AG08395 (cell line): ENCODE measurements at places on chromosomes 7 and 10.

DNA sequence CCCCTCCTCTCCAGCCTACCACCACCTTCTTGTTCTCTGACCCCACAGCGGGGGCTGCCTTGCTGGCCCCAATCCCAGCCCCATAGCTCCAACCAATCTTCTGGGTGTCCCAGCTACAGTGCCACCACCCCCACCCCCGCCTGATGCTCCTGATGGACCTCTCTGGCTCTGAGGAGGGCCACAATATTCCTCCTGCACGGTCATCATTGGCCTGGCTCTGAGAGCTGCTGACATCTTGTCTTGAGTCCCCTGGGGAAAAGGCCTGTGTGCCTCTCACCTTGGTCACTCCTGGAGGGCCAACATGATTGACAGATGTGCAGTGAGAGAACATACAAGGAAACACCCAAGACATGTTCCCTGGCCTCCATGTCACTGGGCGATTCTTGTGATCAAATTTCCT is 7.6 kb downstream of the GDF2 start:
- DNase-seq = no peak

DNA sequence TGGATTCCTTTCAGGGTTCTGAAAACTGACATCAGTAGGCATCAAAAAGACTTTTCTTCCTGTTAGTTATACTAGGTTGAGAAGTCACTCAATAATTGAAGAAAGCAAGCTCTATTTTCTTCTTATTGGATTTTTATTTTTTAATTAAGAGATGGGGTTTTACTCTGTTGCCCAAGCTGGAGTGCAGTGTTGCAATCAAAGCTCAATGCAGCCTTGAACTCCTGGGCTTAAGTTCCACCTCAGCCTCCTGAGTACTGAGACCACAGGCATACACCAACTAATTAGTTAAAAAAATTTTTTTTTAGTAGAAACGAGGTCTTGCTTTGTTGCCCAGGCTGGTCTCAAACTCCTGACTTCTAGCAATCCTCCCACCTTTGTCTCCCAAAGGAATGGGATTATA is 28.0 kb downstream of the PIP4K2A start:
- no peak for DNase-seq

- DNase-seq = no peak
Observed at GRCh38 chr7:98913026-98913425, 34.7 kb downstream of the TRRAP start.

DNA sequence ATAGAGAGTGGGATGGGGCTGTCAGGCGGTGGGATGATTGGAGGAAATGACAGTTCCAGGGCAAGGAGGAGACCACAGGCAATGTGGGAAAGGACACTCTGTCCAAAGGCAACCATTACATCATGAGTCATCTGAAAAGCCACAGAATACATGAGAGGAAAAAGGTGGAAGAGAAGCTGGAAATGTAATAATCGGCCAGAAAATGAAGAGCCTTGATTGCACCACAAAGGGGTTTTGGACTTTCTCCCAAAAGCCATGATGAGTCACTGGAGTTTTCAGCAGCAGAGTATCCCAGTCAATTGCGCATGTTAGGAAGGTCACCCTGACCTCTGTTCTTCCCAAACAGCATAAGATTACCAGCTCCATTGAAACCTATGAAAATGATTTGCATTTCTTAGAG is 222.0 kb downstream of the LHFPL3 start:
- DNase-seq = no peak

GRCh38 chr7:78329001-78329655 is 530.6 kb downstream of the PHTF2 start:
- no peak for DNase-seq

DNA sequence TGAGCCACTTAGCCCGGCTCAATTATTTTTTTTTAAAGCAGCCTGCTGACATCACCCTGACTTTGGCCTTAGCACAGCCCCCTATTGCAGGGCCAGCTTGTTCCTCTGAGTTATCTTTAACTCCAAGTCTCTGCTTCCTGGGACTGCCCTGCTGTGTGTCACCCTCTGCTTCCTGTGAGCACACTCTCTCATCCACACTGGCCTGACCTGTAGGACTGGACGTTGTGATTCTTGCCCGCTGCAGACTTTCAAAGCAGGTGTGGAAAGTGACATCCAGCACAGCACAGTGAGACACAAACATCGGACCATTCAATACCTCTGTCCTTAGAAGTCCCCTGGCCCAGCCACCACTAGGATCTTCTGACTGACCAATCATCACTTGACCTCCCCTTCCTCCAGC is 26.4 kb upstream of the HSPA12A start:
- DNase-seq = no peak

DNA sequence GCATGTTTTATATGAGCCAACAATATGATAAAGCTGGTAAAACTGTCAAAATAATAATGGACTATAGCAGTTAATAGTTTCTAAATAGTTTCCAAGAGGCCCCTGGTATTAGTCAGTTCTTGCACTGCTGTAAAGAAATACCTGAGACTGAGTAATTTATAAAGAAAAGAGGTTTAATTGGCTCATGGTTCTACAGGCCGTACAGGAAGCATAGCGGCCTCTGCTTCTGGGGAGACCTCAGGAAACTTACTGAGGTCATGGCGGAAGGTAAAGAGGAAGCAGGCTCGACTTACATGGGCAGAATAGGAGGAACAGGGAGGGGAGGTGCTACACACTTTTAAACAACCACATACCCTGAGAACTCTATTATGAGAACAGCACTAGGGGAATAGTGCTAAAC is 104.6 kb downstream of the PPP1R9A start:
- DNase-seq = no peak

GRCh38 chr7:38916396-38916795 is 7.4 kb upstream of the VPS41 start:
- no peak for DNase-seq

DNA sequence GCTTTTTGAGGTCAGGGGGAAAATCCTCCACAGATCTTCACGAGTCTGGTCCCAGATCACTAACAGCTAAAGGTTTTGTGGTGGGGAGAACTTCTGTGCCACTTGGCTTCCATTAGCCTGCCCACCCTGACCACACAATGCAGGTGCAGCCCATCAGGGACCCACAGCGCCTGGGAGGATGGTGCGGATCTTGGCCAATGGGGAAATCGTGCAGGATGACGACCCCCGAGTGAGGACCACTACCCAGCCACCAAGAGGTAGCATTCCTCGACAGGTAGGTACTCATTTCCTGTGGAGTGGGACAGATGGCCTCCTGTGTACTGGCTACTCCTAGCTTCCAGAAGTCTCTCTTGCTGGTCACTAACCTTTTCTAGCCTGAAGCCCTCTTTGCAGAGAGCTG is 1.5 kb downstream of the FAM241B start:
- DNase-seq = no peak

- peak; percentile 81 for DNase-seq
Observed at GRCh38 chr10:15084502-15084922, 4.1 kb downstream of the ACBD7 start.

DNA sequence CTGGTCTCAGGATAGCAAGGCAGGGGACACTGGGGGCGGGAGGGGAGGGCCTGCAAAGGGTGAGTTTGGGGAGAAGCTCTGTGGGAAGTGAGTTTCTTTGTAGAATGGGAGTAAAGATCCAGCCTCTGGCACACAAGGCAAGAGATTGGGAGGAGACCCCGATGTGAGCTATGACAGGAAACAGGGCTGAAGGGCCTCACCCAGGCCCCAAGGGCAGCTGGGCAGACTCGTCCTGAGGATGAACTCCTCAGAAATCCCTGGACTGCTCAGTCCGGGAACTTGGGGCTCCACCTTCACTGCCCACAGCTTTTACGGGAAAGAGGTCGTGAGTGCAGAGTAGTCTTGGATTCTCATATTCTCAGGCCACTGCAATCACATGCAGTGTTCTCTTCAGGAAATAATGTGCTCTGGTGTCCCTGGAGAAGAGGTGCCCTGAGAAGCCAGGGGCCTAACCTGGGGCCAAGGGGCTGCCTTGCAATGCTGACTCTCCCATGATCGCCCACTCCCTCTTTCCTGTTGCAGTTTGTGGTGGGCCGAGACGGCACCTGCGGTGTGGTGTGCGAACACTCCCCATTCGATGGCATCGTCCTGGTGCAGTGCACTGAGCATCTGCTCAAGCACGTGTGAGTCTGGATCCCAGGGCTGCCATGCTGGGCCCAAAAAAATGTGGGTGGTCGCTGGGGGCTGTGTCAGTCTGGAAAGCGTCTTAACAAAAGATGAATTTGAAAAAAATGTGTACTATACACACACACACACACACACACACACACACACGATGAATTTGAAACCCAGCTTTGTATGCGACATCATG is 31.3 kb upstream of the C10orf53 start:
- no peak for DNase-seq

GRCh38 chr10:50404021-50404773 is 152.9 kb upstream of the ASAH2 start:
- DNase-seq = no peak
